ENCODE measurements at places on chromosomes 1 and 21. TPM values are rescaled to one million over a fixed set of nuclear protein-coding genes. Genes with fewer than 3 reads are reported as not detected.

- DNase-seq: no peak
Measured at GRCh38 chr1:197336571-197336970, 68.5 kb downstream of the CRB1 start.

- DNase-seq: no peak
Measured at GRCh38 chr1:78102082-78102481, 56.3 kb downstream of the GIPC2 start.

GRCh38 chr1:223712194-223712849 lies at the start of gene CAPN2:
Gene CAPN2 (plus strand): TSS chr1:223712539. CDS start chr1:223712641, 102 bp downstream.
- no peak for DNase-seq

- DNase-seq: no peak
Measured at GRCh38 chr1:226051365-226051764, 11.2 kb upstream of the H3-3A start.

GRCh38 chr1:37948841-37949240 lies 2.0 kb upstream of the INPP5B start:
- no peak for DNase-seq

The KRTAP19-3 gene
- not detected for polyA plus RNA-seq

DNA sequence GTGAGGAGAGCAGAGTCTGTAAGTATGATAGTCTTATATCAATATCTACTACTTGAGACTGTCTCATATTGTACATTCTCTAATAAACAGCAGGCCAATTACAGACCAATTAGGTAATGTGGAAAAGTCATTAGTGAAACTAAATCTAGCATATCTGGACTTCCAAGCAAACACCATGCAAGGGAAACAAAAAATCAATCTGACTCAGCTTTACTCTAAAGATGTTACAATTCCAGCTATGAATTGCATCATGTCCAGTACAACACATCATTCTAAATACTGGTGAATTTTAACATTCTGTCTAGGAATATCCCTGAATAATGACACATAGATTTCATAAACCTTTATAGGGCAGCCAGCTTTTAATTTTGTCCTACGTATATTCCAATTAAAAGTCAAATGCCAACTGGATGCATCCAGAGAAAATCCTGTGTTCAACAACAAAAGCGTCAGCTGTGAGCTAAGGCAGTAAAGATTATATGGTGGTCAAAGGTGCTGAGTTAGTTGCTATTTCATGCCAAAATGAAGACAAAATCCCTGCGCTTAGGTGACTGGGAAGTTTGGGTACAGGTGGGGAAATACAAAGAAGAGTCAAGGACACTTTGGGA lies 159.3 kb downstream of the TTLL7 start:
- DNase-seq: no peak

DNA sequence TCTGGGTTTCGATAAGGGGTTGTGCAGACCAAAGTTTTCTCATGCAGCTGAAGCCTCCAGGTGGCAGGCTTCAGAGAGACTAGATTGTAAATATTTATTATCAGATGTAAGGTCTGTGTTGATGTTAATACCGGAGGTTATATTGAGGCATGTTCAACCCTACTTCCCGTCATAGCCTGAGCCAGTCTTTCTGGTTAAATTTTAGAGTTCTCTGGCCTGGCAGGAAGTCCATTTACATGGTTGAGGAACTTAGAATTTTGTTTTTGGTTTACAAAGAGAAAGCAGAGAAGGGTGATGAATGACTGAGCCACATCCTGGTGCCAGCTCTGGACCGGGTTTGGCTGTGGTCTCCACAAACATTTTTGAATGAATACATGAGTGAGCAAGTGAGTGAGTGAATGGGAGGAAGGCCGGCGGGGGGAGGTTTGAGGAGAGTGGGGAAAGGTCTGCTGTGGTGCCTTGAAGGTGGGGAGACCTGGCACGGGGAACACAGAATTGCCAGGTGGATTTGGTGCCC lies 218.5 kb downstream of the DISC1 start:
- DNase-seq: no peak

DNA sequence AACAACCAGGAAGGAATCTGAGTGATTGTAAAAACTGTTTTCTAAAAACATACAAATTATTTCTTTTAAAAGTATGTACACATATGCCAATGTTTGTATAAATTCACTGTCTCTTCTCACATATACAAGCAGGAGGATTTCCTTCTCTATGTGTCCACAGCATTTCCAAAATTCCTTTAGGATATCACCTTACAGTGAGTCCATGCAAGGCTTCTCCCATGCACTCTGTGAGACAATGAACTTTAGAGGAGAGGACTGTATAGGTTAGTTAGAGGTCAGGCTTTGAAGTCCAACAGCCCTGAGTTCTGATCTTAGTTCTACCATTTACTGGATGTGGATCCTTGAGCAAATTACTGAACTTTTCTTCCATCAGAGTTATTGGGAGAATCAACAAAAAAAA lies 34.1 kb upstream of the USH2A start:
- no peak for DNase-seq

The TTC13 gene
- polyA plus RNA-seq: 18.3 TPM

The MATN1 gene
- polyA plus RNA-seq: 0.21 TPM

- no peak for DNase-seq
Measured at GRCh38 chr1:168199056-168199455, 20.3 kb downstream of the TIPRL start.

DNA sequence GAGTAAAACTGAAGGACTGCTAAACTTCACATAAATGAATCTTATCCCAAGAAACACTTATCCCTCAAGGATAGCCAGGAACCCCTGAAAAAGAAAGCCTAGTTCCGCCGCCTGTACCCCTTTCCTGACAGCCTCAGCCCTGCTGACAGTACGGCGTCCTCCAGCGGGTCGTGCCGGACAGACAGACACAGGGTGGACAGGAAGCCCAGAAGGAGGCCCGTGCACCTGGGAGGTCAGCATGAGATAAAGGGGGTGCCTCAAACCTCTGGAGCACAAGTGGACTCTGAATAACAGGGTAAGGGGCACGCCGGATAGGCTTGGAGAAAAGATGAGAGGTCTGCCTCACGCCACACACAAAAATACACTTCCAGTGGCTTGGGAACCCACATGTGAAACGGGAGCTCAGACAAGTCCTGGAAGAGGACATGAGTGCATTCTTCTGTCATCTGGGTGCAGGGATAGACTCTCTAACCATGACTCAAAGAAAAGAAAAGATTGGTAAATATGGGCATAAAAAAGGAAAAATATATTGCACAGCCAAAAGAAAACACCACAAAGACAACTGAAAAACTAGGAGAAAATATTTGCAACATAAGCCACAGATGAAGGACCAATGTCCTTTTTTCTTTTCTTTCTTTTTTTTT lies 17.3 kb upstream of the ADARB1 start:
- no peak for DNase-seq

The SLC44A5 gene
- polyA plus RNA-seq: 12.2 TPM

DNA sequence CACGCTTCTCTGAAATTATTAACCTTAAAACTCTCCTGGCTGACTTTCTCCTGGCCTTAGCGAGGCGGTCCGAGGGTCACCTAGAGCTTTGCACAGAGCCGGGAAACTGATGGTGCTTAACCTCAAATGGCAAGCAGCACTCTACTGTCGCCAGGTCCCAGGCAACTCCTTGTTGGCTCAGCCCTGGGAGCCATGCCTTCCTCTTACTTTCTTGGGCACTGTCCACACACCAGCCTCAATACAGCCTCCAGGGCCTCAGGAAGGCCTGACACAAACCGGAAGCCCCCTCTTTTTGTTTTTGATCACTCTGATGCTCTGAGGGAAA lies 3.8 kb downstream of the TRABD2B start:
- DNase-seq: no peak

GRCh38 chr1:63969441-63969901 lies 195.7 kb downstream of the ROR1 start:
- no peak for DNase-seq

DNA sequence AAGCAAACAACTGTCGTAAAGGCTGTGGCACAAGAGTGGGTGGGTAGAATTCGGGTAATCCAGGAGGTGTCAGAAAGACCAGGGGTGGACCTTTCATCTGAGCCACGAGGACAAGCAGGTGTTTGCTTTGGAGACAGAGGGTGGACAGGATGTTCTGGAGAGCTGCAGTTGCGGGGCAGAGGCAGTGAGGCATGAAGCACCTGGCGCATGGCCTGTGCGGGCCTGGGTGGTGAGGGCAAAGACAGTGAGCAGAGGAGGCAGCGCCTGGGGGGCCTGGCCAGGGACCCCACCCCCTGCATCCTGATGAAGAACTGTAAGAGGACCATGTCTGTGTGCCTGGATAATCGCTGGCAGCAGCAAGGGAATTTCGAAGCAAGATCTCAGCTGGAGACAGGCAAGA lies 24.9 kb downstream of the KIF26B start:
- no peak for DNase-seq

The GFI1 gene
- polyA plus RNA-seq: 0.21 TPM

GRCh38 chr1:156203331-156203730 lies 9.4 kb downstream of the SLC25A44 start:
- DNase-seq: no peak

The ZNF678 gene
- 16.4 TPM for polyA plus RNA-seq

All from right renal pelvis (tissue), 4 donors.